CD4-positive, alpha-beta T cell treated with Interleukin-12 subunit alpha and Interleukin-12 subunit beta, for 1 hour (primary cell): ENCODE measurements at places on chromosomes 12 and 14.

DNA sequence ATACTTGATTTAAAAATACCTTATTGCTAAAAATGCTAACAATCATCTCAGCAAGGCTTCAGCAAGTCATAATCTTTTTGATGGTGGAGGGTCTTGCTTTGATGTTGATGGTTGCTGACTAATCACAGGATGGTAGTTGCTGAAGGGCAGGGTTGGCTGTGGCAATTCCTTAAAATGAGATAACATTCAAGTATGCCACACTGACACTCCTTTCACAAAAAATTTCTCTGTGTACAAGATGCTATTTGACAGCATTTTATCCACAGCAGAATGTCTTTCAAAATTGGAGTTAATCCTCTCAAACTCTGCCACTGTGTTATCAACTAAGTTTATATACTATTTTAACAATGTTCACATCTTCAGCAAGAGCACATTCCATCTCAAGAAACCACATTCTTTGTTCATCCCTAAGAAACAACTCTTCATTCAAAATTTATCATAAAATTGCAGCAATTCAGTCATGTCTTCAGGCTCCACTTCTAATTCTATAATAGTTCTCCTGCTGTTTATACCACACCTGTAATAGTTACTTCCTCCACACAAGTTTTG, 16.1 kb downstream of the SCAF11 start:
- no peak for DNase-seq

DNA sequence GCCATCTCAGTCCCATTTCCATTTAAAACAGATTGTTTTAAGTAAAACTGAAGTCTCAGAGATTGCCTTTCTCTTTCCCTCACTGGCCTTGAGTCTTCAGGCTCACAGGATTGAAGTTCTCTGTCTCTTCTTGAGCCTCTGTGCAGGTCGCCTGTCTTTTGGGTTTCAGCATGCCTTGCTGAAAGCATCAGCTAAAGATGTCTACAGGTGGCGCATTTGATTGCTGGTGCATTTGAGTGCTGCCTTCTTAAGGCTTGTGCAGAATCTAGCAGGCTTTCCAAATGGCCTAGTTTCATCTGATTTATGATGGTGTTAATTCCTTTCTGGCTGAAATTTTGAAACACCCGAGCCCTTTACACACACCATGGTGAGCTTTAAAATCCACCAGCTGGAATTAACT, 1062.2 kb upstream of the FBXO33 start:
- DNase-seq: no peak

- DNase-seq: no peak
These were observed 81.3 kb upstream of the NRXN3 start for GRCh38 chr14:78088916-78089315.

- DNase-seq: no peak
These were observed 5.2 kb downstream of the RAB15 start for GRCh38 chr14:64966976-64967375.

GRCh38 chr14:29042551-29042950, 276.0 kb downstream of the FOXG1 start:
- no peak for DNase-seq

DNA sequence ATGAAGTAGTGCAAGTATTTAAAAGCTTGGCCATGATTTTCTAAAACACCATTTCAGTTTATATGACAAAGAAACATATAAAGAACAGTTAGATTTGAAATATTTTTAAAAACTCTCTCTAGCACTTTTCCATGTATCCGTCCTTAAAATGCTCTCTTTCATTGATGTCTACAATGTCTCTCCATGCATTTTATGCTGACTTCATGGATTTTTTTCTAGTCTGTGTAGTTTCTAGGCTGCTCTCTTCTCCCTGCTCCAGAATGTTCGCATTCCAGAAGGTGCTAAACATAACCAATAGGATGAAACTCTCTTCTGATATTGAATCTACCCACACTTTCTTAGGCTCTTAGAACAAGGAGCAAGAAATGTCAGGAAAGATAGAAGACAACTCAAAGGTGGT, 124.8 kb downstream of the PLCZ1 start:
- DNase-seq: no peak

DNA sequence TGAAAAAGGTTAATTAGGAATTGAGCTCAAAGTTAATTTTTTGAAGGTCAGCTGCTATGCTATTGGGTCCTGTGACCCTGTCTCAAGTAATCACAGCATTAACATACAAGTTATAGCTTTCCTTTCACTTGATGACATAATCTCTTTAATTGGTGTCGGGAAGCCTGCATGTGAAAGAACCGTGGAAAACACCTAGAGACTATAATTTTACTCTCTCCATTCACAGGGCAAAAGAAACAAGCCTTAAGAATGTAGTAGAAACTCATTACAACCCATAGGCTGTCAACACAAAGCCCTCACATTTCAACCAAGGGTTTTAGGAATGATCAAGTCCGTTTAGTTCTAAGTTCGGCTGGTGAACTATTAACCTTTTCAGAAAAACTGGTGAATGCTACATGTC, 104.4 kb downstream of the PPM1A start:
- no peak for DNase-seq

- DNase-seq: no peak
These were observed 2.5 kb downstream of the P2RX2 start for GRCh38 chr12:132620899-132621656.
